Neuronal stem cell (in vitro differentiated cells): ENCODE measurements at places on chromosomes 16 and 17.

GRCh38 chr17:78409191-78409928 lies 30.9 kb downstream of the PGS1 start:
- no peak overlapping the region for H3K4me3 ChIP-seq
- DNase-seq, result no peak
- no peaks in the 10 kb centered on the region for H3K27me3 ChIP-seq
- no peak overlapping the region for H3K27ac ChIP-seq
- peaks cover 1% of the 10 kb centered on the region for H3K4me1 ChIP-seq

GRCh38 chr16:10827691-10828341 lies 9.2 kb upstream of the TVP23A start:
- H3K4me1 ChIP-seq, result no peaks in the 10 kb centered on the region
- no peak for DNase-seq
- H3K27me3 ChIP-seq, result peaks cover 9% of the 10 kb centered on the region
- H3K4me3 ChIP-seq, result no peak overlapping the region
- H3K27ac ChIP-seq, result no peak overlapping the region

- H3K27ac ChIP-seq, result no peak overlapping the region
- H3K4me3 ChIP-seq, result no peak overlapping the region
- no peaks in the 10 kb centered on the region for H3K4me1 ChIP-seq
- no peak for DNase-seq
These were observed 34.2 kb downstream of the TXNDC11 start for GRCh38 chr16:11708421-11708820.

GRCh38 chr16:85425074-85425662 lies 188.0 kb upstream of the GSE1 start:
- no peak overlapping the region for H3K4me3 ChIP-seq
- H3K27me3 ChIP-seq, result no peaks in the 10 kb centered on the region
- peaks cover 33% of the 10 kb centered on the region for H3K4me1 ChIP-seq
- DNase-seq, result no peak
- no peaks in the 10 kb centered on the region for H3K36me3 ChIP-seq
- no peak overlapping the region for H3K27ac ChIP-seq

DNA sequence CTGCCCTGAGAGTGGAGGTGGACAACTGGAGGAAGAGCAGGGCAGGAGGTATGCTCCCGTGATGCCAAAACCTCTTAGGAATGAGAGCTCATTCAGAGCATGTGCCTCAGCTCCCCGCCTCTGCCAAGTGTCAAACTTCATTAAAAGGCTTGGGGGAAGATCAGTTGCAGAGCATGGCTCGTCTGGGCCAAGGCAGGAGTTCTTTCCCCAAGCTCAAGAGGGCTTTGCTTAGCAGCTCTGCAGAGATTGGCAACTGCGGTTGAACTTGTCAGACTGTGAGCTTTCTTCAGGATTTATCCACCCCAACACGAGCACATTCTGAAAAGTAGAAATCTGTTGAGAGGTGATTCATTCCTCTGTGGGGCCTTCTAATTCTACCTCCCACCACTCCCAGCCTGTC lies 248.1 kb downstream of the HS3ST3A1 start:
- no peaks in the 10 kb centered on the region for H3K36me3 ChIP-seq
- H3K27me3 ChIP-seq, result no peaks in the 10 kb centered on the region
- no peak overlapping the region for H3K27ac ChIP-seq

DNA sequence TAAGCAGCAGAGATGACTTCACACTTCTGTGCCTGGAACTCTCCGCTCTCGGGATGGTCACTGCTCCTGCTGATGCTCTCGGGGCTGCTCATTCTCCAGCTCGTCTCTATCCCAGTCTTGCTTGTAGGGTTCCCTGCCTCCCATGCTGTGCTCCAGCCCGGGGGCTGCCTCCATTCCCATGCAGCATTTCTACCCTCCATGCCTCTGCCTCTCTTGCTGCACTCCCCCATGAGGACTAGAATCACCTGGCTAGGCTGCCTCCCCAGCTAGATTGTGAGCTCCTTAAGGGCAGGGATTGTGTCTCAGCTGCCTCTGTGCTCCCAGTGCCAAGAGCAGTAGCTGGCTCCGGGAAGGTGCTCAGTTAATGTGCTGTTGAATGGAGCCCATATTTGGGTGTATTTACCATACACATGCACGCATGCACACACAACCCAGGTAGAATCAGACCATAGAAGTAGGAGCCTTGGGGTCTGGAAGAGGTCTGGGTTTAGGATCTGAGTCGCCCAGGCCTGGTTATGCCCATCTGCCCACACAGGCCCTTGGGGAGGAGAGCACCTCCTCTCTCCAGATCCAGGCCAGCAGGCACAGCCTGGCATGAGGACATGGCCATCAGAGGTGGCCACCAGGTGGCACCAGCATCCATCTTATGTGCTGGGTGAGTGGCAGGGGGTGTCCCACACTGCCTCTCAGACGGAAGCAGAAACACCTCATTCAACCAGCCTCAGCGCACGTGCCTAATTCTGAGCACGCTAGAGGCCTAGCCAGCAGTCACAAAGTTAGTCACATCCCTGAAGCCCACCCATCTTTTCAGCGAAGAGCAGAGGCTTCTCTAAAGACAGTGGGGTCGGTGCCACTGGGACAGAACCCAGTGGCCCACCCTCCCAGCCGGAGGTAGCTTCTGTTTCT lies 9.3 kb downstream of the GIT1 start:
- no peak for DNase-seq
- no peak overlapping the region for H3K4me3 ChIP-seq
- no peaks in the 10 kb centered on the region for H3K27me3 ChIP-seq
- peaks cover 13% of the 10 kb centered on the region for H3K4me1 ChIP-seq

DNA sequence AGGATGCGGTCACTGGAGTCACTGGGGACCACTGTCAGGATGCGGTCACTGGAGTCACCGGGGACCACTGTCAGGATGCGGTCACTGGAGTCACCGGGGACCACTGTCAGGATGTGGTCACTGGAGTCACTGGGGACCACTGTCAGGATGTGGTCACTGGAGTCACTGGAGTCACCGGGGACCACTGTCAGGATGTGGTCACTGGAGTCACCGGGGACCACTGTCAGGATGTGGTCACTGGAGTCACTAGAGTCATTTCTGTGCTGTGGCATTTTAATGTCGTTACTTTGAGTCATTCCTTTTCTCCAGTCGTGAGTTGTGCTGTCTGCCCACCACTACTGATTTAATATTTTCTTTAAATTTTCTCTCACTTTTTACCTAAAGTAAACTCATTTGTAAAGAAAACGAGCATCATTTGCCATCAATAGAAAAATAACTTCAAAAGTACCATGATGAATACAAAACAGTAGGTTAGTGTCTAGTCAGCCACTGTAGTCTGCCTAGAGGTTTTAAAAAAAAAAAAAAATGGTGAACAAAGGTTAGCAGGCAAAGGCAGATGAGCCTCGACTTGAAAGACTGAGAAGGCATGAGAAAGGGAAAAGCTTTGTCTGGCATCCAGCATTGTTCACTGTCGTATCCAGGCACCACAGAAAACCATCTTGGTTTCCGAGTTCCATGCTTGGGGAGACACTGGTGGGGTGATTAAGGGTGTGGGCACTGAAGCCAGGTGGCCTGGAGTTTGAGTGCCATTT lies 346.6 kb downstream of the SNX29 start:
- no peaks in the 10 kb centered on the region for H3K36me3 ChIP-seq
- DNase-seq, result no peak
- H3K27me3 ChIP-seq, result no peaks in the 10 kb centered on the region
- H3K4me3 ChIP-seq, result no peak overlapping the region
- H3K27ac ChIP-seq, result no peak overlapping the region

GRCh38 chr16:69073181-69073702 lies 32.2 kb upstream of the HAS3 start:
- no peak for DNase-seq
- H3K4me3 ChIP-seq, result no peak overlapping the region
- peaks cover 16% of the 10 kb centered on the region for H3K4me1 ChIP-seq
- no peak overlapping the region for H3K27ac ChIP-seq
- H3K27me3 ChIP-seq, result no peaks in the 10 kb centered on the region

- no peaks in the 10 kb centered on the region for H3K36me3 ChIP-seq
- H3K4me3 ChIP-seq, result no peak overlapping the region
- H3K27me3 ChIP-seq, result no peaks in the 10 kb centered on the region
- peaks cover 6% of the 10 kb centered on the region for H3K4me1 ChIP-seq
- no peak for DNase-seq
- no peak overlapping the region for H3K27ac ChIP-seq
These were observed 444.7 kb downstream of the HS3ST3B1 start for GRCh38 chr17:14745541-14745940.

GRCh38 chr17:57002904-57003303 lies 25.0 kb downstream of the SCPEP1 start:
- H3K4me3 ChIP-seq, result no peak overlapping the region
- no peaks in the 10 kb centered on the region for H3K27me3 ChIP-seq
- no peak for DNase-seq
- no peak overlapping the region for H3K27ac ChIP-seq

GRCh38 chr17:8117980-8118768 lies at the start of gene ALOXE3:
ALOXE3 (minus strand) TSS chr17:8118514; CDS start chr17:8117990, 524 bp downstream.
- peak within 1 kb of the TSS; percentile 62 for H3K4me3 ChIP-seq
- H3K27me3 ChIP-seq, result peaks cover 3% of the 10 kb centered on the region
- peak within 1 kb of the TSS; percentile 62 for H3K27ac ChIP-seq
- no peaks in the 10 kb centered on the region for H3K36me3 ChIP-seq
- peak; percentile 40 for DNase-seq
- H3K4me1 ChIP-seq, result peaks cover 17% of the 10 kb centered on the region

DNA sequence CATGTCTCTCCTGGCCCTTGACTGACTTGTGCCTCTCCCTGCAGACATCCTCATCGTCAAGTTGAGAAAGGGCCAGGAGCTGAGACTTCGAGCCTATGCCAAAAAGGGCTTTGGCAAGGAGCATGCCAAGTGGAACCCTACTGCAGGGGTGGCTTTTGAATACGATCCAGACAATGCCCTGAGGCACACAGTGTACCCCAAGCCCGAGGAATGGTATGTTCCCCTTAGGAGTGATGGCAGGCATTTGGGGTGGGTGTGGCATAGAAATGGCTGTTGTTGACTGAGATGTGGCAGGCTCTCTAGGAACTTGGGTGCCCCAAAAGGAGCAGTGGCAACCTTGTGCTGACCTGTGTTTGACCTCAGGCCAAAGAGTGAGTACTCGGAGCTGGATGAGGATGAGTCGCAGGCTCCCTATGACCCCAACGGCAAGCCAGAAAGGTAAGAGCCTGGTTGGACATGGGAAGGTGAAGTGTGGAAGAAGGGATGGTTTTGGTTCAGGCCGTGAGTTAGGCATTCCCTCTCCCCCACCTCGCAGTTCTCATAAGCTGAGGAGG lies 7.5 kb downstream of the POLR2C start:
- no peaks in the 10 kb centered on the region for H3K4me1 ChIP-seq
- peaks cover 63% of the 10 kb centered on the region for H3K36me3 ChIP-seq
- H3K27ac ChIP-seq, result no peak overlapping the region

DNA sequence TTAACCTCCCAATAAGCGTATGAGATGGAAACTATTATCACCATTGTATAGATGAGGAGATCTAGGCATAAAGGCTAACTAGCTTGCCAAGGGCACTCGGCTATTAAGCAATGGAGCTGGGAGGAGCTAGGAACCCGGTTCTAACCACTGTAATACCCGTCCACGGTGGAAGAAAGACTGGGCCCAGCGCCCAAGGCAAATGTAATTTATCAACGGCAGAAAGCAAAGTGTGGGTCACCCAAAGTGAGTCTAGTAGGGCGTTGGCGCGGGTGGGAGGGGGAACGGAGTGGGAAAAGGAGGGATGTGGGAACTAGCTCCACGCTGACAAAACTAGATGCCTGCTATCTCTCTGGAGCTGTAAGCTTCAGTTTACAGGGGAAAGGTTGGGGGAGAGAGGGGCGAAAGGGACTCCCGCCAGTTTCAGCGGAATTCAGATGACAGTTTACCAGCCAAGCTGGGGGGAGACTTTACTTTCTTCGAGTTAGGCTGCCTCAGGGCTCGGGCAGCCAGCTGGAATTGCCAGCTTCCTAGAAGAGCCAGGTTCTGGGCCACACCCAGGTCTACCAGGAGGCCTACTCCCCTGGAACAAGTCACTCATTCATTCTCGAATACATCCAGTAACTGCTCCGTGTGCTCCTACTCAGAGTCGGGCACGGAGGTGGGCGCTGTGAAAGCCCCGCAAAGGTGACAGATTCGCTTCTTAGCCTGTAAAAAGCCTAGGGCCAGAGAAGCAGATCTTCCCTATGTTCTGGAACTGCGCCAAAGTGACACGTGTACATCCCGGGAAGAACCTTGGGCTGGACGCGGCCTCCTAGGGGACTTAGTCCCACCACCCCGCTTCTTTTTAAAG lies 837 bp downstream of the LRRC59 start:
- peaks cover 10% of the 10 kb centered on the region for H3K4me1 ChIP-seq
- no peaks in the 10 kb centered on the region for H3K27me3 ChIP-seq
- H3K4me3 ChIP-seq, result peak overlapping the region; percentile 94
- DNase-seq, result peak; percentile 1
- H3K36me3 ChIP-seq, result peaks cover 46% of the 10 kb centered on the region

GRCh38 chr17:32940706-32941390 lies 12.9 kb downstream of the TMEM98 start:
- no peak overlapping the region for H3K27ac ChIP-seq
- H3K36me3 ChIP-seq, result peaks cover 72% of the 10 kb centered on the region

DNA sequence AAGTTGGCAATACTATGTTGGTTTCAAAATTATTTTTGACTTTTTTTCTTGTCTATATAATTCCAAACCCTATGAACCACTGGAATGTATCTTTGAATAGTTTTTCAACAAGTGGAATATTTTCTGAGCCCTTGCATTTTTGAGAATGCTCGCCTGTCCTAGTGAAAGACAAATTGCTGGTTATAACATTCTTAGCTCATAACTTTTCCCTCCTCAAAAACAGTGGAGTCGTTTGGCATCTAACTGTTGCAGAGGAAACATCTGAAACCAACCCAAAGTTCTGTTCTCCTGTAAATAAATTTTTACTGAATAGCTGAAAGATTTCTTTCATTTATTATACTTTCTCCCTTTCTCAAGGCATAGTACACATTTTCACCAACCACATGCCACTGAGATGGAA lies 11.3 kb upstream of the COX10 start:
- H3K4me1 ChIP-seq, result no peaks in the 10 kb centered on the region
- H3K36me3 ChIP-seq, result peaks cover 5% of the 10 kb centered on the region
- H3K27ac ChIP-seq, result no peak overlapping the region

- H3K27me3 ChIP-seq, result no peaks in the 10 kb centered on the region
- no peak for DNase-seq
- no peak overlapping the region for H3K27ac ChIP-seq
- peaks cover 4% of the 10 kb centered on the region for H3K4me1 ChIP-seq
- H3K36me3 ChIP-seq, result peaks cover 93% of the 10 kb centered on the region
These were observed 23.0 kb upstream of the SLC38A8 start for GRCh38 chr16:84065536-84066132.

DNA sequence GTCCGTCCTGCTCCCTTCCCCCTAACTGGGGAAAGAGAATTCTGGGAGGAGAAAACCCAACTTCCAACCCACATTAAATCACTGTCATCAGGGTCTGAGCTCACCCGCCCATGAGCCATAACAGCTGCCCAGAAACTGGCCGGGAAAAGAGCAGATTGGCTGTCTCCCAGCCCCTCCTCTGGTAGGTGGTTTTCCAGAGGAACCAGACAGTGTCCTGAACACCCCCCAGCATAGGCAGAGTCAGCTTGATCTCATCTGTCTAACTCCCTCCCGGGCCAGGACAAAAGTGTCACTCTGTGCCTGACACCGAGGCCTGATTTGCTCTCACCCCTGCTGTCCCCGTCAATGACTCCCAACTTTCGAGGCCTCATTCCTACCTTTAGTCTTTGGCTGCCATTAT lies 197.0 kb downstream of the AXIN2 start:
- DNase-seq, result no peak
- H3K4me3 ChIP-seq, result no peak overlapping the region
- peaks cover 6% of the 10 kb centered on the region for H3K4me1 ChIP-seq
- H3K27me3 ChIP-seq, result no peaks in the 10 kb centered on the region
- no peaks in the 10 kb centered on the region for H3K36me3 ChIP-seq
- no peak overlapping the region for H3K27ac ChIP-seq

GRCh38 chr16:22198547-22199293 lies 7.4 kb upstream of the EEF2K start:
- no peaks in the 10 kb centered on the region for H3K4me1 ChIP-seq
- H3K36me3 ChIP-seq, result no peaks in the 10 kb centered on the region
- H3K4me3 ChIP-seq, result no peak overlapping the region
- no peak for DNase-seq
- no peaks in the 10 kb centered on the region for H3K27me3 ChIP-seq
- H3K27ac ChIP-seq, result no peak overlapping the region
